ENCODE measurements at places on chromosomes 11 and 22. TPM values are rescaled to one million over a fixed set of nuclear protein-coding genes. Genes with fewer than 3 reads are reported as not detected.

GRCh38 chr11:109933126-109933525, 160.1 kb upstream of the ZC3H12C start:
- no peak for DNase-seq

GRCh38 chr22:32729412-32729811, 72.1 kb upstream of the TIMP3 start:
- DNase-seq, result no peak

DNA sequence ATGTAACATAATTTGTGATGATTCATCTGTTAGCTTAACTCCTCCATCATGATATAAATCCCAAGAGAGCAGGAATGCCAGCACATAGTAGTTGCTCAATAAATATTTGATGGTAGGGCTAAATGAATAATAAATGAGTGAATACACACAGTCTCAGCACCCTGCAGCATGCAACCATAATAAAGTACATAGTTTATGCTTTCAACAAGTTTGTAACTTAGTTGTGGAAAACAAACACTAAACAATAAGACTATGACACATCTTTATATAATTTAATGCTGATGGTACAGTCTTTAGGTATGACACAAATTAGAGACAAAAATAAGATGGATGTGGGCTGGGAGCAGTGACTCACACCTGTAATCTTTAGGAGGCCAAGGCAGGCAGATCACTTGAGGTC, 3.8 kb downstream of the ALKBH8 start:
- no peak for DNase-seq

DNA sequence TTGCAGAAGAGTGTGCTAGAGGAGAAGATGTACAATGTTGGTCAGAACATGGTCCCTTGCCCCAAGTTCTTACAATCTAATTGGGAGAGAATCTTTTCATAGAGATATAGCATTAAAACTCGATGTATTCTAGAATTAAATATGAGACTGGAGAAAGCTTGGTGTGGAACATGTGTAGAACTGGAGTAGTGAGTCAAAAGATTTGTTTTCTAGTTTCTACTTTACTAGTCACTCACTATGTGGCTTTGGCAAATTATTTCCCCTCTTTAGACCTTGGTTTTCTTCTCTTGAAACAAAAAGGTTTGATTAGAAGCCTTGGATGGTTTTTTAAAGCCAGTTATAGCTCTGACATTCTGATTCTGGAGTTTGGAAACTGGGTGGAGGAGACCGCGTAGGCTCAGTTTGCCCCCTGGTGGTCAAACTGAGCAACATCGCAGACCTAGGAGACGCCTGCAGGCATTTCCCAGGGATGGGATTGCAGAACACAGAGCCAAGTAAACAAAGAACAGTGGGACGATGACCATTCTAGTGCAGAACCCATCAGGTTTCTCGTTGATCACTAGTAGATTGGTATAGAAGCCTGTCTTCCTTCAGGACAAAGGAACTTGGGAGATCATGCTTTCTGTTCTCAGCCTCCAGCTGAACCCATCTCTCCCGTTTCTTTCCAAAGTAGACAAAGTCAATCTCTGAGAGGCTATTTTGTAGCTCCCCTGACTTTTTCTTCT, 8.5 kb upstream of the CHRDL2 start:
- DNase-seq, result peak; percentile 41

- DNase-seq, result no peak
These were observed 807 bp upstream of the WT1 start for GRCh38 chr11:32435942-32436750.

The RFPL3 gene
- not detected for total RNA-seq

The TTC12 gene
- total RNA-seq, result 12.6 TPM

The LRRC4C gene
- not detected for total RNA-seq

Measured in HCT116 (cell line).